EL (cell line): ENCODE measurements at places on chromosomes 1 and 21.

DNA sequence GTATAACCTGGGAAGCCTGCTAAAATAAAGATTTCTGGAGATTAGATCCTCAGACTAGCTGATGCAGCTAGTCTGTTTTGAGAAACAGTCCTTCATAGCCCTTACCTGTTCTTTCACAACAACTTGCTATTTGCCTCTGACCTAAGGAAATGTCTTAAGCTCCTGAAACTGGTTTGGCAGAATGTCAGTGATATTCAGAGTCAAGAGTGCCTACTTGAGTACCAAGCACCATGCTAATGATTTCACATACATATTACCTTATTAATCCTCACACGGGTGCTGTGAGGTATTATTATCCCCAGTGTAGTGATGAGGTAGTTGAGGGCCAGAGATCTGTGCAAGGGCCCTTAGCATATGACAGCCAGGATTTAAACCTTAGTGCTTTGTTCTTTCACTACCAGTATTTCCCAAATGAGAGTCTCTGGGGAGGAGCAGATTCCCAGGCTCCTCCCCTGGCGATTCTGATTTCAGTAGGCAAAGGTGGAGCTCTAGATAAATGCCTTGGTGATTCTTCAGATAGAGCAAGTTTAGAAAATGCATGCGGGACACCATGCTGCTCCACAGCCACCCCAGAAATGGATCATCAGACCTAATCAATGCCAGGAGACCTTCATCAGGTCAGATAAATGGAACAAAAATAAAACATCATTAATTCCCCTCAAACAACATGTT lies 47.4 kb upstream of the WNT2B start:
- DNase-seq = no peak

GRCh38 chr21:36149788-36150711 lies 6.6 kb upstream of the DOP1B start:
- DNase-seq = peak; percentile 41

DNA sequence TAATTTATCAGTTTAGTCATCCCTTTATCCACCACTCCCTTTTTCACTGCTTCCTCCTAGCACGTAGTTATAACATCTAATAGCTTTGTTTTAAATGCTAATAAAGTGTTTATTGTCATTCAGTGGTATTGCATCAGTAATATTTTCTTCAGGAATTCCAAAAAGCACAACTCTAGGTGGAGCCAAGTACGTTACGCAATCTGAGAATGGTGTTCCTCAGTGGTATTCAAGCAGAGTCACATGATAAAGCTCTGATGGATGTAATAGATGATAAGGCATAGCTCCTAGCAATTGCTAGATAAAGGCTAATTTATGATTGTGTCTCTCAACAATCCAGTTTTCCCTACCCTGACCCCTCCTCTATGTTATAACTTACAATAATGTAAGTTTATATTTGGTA lies 494.6 kb upstream of the ADGRL4 start:
- no peak for DNase-seq

DNA sequence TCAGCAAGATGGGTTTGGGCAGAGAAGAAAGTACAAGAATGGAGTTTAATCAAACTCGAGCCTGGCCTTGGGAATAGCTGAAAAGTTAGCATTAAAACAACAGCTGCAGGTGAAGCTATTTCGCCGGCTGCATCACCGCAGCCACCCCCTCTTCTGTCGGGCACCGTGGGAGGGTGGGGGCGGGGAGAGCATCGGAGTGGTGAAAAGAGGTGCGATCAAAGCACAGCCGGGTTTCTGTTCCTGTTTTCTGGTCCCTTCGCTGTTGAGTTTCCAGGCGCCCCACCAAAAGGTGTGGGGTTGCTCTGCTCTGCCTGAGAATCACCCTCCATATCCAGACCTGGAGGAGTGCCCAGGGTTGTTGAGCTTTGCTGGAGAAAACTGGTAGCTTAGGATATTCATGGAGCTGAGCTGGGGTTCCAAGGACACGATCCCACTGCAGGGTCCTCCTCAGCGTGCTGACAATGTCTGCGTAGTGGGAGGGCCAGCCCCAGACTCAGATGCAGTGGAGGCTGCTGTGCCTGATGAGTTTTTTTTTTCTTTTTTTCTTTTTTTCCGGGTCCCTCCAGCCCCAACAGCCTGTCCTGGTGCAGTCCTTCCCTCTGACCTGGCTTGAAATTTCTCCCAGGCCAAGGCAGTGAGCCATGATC lies 127.5 kb upstream of the C1orf174 start:
- DNase-seq = no peak

DNA sequence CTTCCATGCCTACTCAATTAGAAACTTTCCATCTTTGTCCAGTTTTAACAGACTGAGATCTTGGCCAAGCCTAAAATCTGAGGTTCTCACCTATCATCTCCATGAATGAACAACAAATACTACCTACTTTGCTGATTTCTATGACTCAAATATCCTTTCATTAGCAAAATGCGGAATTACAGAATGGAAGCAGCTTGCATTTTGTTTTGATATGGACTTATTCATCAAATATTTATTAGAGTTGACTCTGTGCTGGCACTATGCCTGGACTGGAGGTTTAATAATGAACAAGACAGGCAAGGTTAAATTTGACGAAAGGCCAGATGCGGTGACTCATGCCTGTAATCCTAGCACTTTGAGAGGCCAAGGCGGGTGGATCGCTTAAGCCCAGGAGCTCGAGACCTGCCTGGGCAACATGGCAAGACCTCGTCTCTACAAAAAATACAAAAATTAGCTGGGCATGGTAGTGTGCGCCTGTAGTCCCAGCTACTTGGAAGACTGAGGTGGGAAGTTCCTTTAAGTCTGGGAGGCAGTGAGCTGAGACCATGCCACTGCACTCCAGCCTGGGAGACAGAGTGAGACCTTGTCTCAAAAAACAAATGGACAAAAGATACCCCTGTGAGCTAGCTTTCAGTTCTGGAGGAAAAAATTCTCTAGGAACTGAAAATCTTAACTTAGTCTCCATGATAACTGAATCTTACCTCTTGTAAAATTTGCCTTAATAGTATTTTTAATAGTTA lies 29.4 kb upstream of the SOD1 start:
- DNase-seq = peak; percentile 93

DNA sequence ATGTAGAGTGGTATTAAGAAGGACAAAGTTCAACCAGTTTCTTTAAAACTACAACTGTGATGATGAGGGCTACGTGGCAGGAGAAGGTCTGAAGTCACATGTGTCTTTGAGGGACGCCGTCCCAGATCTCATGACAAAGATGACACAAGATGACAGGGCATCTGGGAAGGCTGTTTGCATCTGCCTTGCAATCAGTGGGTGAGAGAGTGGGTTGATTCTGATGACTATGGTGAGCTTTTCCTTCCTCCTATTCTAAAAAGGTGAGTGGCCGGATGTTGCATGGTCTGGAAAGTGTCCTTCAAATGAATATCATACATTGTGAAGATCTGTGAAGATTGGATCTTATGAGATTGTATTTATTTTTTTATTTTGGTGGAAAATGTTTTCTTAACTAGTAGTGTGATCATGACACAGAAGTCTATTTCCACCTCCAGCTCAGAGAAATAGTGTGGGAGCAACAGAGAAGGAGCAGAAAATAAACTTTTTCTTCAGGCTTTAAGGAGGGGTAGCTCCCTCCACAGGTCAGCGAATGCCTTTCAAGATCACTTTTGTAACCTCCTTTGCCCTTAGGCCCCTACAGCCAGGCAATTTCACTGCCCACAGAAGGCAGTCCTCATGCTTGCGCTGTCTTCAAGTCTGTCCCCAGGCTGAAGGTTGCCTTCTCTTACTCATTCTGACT lies 76.0 kb upstream of the ATF3 start:
- no peak for DNase-seq

- DNase-seq = peak; percentile 41
These were observed 34.6 kb upstream of the NID1 start for GRCh38 chr1:236099355-236099974.

- DNase-seq = no peak
These were observed 31.9 kb upstream of the NRDC start for GRCh38 chr1:51910221-51911000.

GRCh38 chr1:87074001-87074795 lies 159.8 kb downstream of the HS2ST1 start:
- no peak for DNase-seq

GRCh38 chr21:21003701-21004100 lies 5.5 kb downstream of the NCAM2 start:
- DNase-seq = peak; percentile 14

DNA sequence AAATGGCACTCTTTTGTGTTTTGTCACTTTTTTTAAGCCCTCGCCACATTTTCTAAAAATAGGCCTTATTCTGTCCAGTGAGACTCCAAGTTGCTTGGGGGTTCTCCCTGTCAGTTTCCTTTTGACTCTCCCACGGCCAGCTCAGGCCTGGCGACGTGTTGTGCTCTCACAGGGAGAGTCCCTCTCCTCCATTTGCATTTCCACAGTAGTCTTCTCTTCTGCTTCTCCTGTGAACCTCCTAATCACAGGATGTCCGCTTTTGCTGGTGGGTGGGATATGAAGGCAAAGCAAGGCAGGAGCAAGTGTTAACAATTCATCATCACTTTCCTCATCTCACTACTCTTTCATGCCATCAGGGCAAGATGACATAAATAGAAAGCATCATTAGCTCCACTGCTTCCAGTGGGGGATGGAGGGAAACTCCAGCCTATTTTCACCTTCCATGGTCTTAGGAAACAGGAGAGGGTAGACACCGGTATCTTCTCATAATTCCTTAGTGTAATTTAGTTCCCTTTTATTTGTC lies 99.8 kb downstream of the INTS7 start:
- no peak for DNase-seq

DNA sequence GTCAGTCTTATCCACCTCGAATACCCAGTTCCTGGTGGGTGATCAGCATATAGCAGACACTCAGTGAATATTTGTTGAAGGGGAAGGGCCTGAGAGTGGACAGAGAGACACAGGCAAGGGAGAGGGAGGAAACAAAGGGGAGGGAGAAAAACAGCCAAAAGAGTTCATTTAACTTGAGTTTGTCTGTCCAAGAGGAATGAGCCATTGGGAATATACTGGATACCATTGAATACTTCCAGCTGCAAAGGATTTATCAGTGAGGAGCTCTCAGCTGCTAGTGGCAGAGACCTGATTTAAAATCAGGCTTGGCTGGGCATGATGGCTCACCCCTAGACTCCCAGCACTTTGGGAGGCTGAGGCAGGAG lies 11.5 kb upstream of the BGLAP start:
- DNase-seq = no peak

DNA sequence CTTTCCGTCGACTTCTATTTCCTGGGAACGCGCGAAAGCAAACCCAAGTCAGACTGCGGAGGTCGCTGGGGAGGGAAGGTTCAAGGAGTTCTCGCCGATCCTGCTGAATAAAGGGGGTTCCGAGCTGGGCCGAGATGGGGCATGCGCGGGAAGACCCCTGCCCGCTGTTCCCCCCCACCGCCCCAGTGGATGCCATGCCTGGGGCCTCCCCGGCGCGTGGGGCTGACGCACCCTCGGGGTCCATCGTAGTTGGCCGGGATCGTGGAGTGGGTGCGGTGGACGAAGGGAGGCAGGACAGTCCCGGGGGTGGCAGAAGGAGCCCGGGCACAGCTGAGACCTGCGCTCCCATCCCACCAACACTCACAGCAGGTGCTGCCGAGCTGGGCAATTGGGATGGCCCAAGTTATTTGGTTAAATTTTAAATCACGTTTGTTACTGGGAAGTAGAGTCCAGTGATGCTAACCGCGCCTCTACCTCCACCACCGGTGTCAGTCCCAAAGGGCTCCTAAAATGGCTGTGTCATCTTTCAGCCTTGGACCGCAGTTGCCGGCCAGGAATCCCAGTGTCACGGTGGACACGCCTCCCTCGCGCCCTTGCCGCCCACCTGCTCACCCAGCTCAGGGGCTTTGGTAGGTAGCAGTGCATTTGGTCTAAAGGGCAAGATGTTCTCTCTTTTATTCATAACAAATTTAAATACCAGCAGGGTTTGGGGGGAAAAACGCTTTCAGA lies 801 bp downstream of the MX1 start:
- DNase-seq = no peak

GRCh38 chr1:93559045-93559444 lies 111.1 kb downstream of the FNBP1L start:
- no peak for DNase-seq

DNA sequence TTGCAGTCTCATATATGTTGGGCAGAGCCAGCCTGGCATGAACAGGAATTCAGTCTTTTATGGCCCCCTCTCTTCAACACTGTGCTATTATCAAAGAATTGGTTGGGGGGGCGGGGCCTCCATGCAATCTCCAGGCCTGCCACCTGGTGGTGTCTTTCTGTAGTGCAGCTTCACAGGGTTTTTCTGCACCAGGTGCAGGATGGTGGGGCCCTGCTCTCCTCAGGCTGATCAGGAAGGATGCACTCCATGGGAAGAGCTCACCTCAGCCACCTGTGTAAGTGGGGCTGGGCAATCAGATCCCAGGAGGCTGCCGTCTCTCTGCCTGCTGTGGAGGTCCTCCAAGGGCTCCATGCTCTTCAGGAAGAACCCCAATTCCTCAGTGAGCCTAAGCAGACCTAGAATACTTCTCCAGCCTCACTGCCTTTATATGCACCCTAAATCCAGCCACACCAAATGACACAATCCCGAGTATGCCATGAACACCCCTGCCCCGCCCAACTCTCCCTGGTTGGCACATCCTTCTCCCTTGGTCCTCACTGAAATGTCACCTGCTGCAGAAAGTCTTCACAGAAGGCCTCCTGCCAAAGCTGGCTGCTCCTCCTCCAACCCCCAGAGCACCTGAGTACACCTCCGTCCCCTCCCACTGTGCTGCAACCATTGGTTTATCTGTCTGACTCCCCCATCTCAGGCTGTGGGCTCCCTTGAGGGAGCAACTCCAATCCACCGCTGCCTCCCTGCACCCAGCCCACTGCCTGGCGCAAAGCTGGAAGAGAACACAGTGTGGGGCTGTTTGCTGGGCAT lies 16.5 kb downstream of the STK40 start:
- DNase-seq = peak; percentile 74

DNA sequence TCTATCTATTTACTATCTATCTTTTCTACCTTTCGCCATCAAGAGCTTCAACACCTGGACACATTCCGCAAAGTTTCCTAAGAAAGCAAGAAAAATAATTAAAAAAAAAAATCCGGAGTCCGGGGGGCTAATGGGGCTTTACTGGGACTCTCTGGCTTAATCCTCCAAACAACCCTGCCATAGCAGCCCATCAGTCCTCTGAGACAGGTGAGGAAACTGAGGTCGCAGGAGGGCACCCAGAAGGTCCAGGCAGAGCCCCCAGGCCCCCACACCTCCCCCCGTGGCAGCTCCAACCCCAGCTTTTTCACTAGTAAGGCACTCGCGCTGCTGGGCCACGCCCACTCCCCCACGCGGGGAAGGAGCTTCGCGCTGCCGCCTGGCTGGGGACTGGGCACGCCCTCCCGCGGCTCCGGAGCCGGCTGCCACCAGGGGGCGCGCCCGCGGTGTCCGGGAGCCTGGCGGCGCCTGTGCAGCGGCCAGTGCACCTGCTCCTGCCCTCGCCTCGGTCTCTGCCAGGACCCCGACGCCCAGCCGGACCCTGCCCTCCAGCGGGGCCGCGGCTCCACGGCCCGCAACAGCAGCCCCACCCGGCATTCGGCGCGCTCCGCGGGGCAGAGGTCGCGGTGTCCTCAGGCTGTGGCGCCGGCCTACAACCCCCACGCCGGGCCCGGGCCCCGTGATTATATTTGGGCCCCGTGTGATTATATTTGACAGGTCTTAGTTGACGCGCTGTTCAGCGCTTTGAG lies 54.1 kb upstream of the SAMD11 start:
- peak; percentile 55 for DNase-seq
